ENCODE measurements at places on chromosomes 2 and 18.
A peak's percentile ranks its signal among the peaks of the same experiment; 100 is the strongest.

- no peak overlapping the region for H3K4me3 ChIP-seq
- H3K27ac ChIP-seq = no peak overlapping the region
- DNase-seq = no peak
Measured at GRCh38 chr18:34801774-34802173, 91.7 kb downstream of the DTNA start.

GRCh38 chr2:136059036-136059472 lies 58.9 kb downstream of the CXCR4 start:
- DNase-seq = no peak
- no peak overlapping the region for H3K27ac ChIP-seq
- no peaks in the 10 kb centered on the region for H3K36me3 ChIP-seq
- no peaks in the 10 kb centered on the region for H3K4me1 ChIP-seq

DNA sequence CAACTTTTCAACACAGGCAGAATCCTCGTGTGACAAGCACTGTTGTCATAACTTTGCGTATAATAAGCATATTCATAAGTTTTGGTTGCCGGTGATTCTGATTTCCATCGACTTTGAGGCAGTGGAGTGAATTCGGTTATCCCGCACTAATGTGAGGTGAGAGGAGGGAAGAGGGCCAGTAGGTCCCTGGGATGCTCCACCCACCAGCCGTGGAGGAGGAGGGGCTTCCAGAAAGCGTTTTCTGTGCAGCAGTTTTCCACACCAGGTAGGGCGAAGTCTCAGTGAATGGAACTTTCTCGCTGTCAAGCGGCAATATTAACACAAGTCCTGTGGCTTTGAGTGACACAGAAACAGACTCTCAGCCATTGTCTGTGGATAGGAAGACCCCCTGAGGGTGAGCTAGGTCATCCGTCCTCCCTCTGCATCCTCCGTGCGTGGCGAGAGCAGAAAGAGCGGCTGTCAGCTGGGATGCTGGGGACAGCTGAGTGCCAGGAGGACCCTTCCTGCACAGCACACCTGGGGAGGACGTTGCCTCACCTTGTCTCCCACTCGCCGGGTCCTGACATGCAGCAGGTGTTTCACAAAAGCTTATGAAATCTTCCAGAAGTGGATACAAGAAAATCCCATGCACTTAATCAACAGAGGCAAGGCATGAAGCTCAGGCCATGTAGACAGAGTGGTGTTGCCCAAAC lies 67.5 kb downstream of the DCDC2C start:
- DNase-seq = no peak
- H3K4me3 ChIP-seq = no peak overlapping the region
- H3K27me3 ChIP-seq = no peaks in the 10 kb centered on the region
- no peaks in the 10 kb centered on the region for H3K36me3 ChIP-seq
- H3K27ac ChIP-seq = no peak overlapping the region

DNA sequence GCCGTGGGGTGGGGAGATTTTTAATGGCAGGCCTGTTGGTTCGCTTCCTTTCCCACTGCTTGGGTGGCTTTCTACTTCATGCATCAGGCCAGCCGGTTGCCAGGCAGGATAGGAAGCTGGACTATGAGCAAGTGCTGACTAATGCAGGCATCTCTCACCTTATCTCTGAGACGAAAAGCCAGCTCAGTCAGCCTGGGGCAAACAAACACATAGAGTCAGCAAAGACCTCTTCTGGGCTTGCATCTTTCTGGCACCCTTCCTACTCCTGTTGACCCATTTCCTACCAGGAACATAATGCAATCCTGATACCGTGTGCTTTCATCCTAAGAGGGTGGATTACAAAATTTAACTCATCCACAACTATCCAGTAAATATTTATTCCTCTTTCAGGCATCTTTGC lies 416.6 kb upstream of the MEX3C start:
- DNase-seq = peak; percentile 57
- H3K27me3 ChIP-seq = no peaks in the 10 kb centered on the region
- H3K4me1 ChIP-seq = no peaks in the 10 kb centered on the region
- no peak overlapping the region for H3K27ac ChIP-seq
- H3K4me3 ChIP-seq = no peak overlapping the region
- no peaks in the 10 kb centered on the region for H3K36me3 ChIP-seq

GRCh38 chr2:7906431-7906830 lies 775.4 kb upstream of the ID2 start:
- H3K4me1 ChIP-seq = no peaks in the 10 kb centered on the region
- no peak overlapping the region for H3K4me3 ChIP-seq
- no peaks in the 10 kb centered on the region for H3K27me3 ChIP-seq
- H3K27ac ChIP-seq = no peak overlapping the region
- DNase-seq = no peak

DNA sequence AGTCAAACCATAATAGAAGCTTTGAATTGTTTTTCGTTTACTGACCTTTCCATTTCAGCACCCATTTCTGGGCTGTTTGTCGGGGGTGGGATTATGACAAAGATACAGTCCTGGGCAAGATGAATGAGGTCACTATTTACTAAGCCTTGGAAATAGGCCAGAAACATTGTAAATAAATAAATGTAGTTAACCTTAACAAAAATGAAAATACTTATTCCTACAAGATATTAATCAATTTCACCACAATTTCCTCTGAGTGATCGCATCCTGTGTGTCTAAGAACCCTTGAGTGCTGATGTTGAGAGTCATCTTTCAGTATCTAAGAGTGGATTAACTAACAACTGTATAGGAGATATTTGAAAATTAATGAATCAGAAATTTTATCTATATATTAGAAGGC lies 14.0 kb downstream of the ITGA4 start:
- DNase-seq = no peak
- no peak overlapping the region for H3K27ac ChIP-seq
- no peaks in the 10 kb centered on the region for H3K36me3 ChIP-seq
- no peaks in the 10 kb centered on the region for H3K27me3 ChIP-seq
- no peak overlapping the region for H3K4me3 ChIP-seq

DNA sequence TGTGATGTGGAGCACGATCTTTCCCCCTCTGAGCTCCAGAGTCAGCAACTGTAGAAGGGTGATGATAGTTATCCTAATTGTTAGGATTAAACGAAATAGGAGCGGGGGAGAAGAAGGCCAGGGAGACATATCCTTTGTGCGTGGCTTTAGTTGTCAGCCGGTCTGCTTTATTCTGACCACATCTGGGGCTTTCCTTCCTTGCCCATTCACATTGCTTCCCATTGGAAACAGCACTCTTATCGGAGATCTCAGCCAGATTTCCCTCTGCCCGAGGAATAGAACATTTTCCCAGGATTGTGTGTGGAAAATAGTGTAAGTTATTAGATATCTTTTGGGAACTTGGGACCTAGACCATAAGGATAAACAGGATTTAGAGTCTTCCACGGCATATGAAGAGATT lies 1.5 kb downstream of the RALB start:
- no peaks in the 10 kb centered on the region for H3K27me3 ChIP-seq
- H3K4me1 ChIP-seq = peaks cover 50% of the 10 kb centered on the region
- H3K27ac ChIP-seq = peak overlapping the region; percentile 90
- no peaks in the 10 kb centered on the region for H3K36me3 ChIP-seq
- DNase-seq = no peak
